ENCODE measurements at places on chromosomes 16 and 17. TPM values are rescaled to one million over a fixed set of nuclear protein-coding genes. Genes with fewer than 3 reads are reported as not detected.

GRB7 gene
- not detected for total RNA-seq

- H3K27ac ChIP-seq = no peak overlapping the region
- peaks cover 2% of the 10 kb centered on the region for H3K4me1 ChIP-seq
- H3K4me3 ChIP-seq = peak overlapping the region; percentile 72
- H3K27me3 ChIP-seq = peaks cover 38% of the 10 kb centered on the region
These were observed 14.7 kb upstream of the ZCCHC14 start for GRCh38 chr16:87507351-87508069.

- H3K27ac ChIP-seq = no peak overlapping the region
- H3K27me3 ChIP-seq = no peaks in the 10 kb centered on the region
- no peak for DNase-seq
- H3K4me1 ChIP-seq = no peaks in the 10 kb centered on the region
- no peaks in the 10 kb centered on the region for H3K36me3 ChIP-seq
These were observed 157.0 kb upstream of the CDH11 start for GRCh38 chr16:65278874-65279273.

FOXN1 gene
- not detected for total RNA-seq

MILR1 gene
- total RNA-seq = 1.4 TPM

DNA sequence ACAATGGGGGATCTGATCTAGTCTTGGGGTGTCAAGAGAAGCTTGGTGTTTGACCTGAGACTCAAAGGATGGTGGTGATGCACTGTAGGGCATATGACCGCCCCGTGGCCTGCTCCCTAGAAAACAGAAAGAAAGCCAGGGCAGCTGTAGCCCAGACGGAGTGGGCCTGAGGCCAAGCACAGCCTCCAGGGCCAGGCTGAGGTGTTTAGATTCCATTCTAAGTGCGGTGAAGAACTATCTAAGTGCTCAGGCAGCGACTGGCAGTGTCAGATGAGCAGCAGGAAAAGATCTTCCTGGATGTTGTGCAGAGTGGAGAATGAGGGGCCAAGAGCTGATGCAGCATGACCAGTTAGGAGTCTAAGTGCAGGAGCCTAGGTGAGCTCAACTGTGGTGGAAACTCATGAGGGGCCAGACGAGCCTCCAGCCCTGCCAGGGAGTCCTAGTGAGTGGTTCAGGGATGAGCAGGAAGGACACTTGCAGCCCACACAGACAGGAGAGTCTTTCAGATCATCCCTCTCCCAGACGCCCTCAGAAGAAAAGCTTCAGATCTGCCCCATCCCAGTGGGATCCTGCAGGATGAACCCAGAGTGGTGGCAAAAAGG is 314.2 kb upstream of the CCL2 start:
- DNase-seq = no peak
- no peak overlapping the region for H3K4me3 ChIP-seq
- no peak overlapping the region for H3K27ac ChIP-seq
- peaks cover 4% of the 10 kb centered on the region for H3K4me1 ChIP-seq
- H3K27me3 ChIP-seq = peaks cover 56% of the 10 kb centered on the region

GRCh38 chr16:57620335-57621231 is 7.8 kb upstream of the ADGRG1 start:
- peaks cover 5% of the 10 kb centered on the region for H3K4me1 ChIP-seq
- H3K27ac ChIP-seq = no peak overlapping the region
- H3K27me3 ChIP-seq = peaks cover 3% of the 10 kb centered on the region
- no peak for DNase-seq
- no peaks in the 10 kb centered on the region for H3K36me3 ChIP-seq
- no peak overlapping the region for H3K4me3 ChIP-seq

ASPHD1 gene
- not detected for total RNA-seq

Measured in T-helper 17 cell (primary cell).